ENCODE measurements at places on chromosomes 13 and 19.

DNA sequence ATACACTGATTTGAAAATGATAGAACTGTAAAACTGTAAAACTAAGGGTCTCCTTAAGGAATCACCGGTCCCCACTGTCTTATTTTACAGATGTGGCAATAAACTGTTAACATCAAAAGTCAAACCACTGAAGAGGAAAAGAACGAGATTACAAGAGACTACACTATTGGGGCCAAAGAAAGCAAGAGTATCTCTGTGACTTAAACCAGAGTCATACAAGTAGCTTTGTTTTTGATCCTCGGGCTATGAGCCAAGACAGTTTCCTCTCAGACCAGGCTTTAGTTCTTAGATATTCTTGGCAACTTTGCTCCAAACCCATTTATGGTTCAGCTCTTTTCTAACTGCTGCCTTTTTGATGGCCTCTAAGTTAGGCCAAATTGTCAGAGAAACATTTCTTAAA is 113.8 kb downstream of the TBC1D4 start:
- DNase-seq = no peak

GRCh38 chr19:40055049-40055448 is 982 bp downstream of the ZNF780B start:
- no peak for DNase-seq

DNA sequence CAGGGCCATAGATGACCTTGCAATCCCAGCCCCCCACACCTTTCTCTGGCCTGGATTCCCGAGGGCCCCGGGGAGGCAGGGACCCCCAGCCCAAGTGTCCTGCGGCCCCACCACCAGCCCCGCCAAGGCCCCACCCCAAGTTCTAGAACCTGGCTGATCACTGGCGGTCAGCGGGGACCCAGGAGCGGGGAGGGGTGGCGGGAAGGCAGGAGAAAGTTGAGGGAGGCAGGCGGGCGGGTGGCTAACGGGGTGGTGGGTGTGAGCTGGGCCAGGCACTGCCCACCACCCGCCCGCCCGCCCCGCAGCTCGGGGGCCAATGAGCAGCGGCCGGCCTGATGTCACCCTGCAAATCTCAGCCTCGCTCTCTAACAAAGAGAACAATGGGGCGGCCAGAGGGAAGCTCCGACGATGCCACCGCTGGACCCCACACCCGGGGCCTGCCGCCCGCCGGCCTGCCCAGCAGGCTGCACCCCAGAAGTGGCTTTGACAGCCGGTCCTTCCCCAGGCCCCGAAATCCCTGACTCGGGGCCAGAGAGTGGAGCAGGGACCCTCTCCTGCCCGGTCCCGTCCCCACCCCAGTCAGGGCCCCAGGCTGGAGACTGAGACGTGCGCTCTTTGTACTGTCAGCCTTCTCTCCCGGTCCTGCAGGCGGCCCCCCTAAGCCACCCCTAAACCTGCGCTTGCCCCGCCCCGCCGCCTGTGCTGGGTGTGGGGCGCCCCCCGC is 1.6 kb downstream of the MEX3D start:
- DNase-seq = peak; percentile 35

DNA sequence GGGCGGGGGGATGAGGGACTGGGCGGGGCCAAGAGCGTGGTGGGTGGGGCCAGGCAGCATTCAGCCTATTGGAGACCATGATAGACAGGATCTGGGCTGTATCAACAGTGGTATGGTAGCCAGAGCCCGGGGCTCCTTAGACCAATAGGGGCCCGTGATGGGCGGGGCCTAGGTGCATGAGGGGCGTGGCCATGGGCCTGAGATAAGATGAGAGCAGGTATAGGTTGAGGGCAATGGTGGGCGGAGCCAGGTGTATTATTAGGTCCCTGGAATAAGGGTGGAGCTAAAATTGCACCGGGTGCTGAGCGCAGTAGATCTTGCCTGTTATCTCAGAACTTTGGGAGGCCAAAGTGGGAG is 5.3 kb downstream of the ABCA7 start:
- DNase-seq = no peak

DNA sequence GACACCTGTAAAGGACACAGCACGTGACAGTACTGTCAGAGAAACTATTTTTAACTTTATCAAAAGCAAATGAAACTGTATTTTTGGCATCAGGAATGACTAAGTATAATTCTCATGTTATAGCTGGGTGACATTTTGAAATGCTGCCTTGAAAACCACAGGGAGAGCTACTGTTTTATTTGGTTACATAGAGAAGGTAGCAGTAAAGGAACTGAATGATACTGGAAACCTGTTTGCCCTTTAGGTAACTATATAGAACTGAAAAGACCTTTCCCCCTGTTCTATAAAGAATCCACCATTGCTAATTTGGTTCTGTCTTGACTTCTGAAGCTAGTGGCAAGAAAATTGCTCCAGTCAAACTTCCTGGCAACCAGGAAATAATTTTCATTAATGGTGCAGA is 39.1 kb downstream of the MIPEP start:
- no peak for DNase-seq

- DNase-seq = no peak
Observed at GRCh38 chr19:36573895-36574720, 1.0 kb upstream of the ZNF529 start.

DNA sequence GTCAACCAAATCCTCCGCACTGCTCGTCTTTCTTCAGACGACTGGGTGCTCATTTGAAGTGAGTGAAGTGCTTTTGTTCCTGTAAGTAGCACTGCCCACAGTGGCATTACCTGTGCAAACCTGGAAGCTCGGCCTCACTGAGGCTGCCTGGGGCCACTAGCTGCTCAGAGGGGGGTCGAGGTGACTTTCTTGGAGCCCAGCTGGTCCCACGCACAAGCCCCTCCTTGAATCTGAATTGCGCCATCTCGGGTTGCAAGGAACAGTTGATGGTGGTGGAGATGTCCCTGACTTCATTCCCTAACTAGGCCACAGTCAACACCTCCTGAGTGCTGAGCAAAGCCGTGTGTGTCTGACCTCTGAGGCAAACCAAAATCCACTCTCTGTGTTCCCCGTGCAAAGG is 79.3 kb upstream of the GPR183 start:
- no peak for DNase-seq

DNA sequence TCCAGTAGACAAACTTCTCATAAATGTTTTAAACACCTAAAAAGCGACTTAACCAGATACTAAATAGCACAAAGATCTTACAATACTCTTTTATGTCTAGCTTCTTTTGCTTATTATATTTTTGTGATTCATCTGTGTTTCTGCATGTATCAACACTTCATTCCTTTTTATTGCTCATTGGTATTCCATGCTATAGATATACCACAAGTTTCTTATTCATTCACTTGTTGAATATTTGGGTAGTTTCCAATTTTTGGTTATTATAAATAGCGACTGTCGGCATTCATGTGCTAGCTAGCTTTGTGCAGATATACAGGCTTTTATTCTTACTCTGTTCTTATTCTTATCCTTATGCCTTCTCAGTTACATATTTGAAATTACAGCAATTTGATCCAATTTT is 50.0 kb upstream of the RGCC start:
- DNase-seq = no peak

- DNase-seq = no peak
Observed at GRCh38 chr13:37777676-37778075, 91.9 kb downstream of the TRPC4 start.

DNA sequence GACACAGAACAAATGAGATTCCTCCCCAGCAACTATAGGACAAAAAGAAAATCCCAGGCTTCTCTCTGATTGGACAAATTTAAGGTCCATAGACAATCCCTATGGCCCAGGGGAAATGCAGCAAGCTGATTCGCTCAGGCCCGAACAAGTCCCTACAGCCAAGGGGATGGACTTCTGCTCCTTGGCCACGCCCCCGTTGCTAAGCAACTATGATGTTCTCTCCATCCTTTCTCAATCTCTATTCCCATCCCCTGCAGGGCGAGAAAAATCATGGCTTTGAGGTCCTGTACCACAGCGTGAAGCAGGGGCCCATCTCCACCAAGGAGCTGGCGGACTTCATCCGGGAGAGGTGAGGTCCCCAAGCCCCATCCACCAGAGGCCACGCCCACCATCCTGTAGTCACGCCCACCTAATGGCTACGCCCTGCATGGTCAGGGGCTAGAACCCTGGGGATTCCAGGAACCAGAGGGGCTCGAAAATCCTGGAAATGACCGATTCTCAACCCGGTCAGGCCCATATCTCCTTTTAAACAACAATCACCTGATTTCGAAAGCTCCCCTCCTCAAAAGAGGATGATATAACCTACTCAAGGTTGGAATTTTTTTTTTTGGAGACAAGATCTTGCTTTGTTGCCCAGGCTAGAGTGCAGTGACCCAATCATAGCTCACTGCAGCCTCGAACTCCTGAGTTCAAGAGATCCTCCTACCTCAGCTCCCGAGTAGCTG is 11.4 kb downstream of the FCHO1 start:
- no peak for DNase-seq

GRCh38 chr19:48397263-48398101 is 4.0 kb downstream of the GRIN2D start:
- no peak for DNase-seq

GRCh38 chr19:46639358-46640182 is 3.6 kb upstream of the GNG8 start:
- DNase-seq = no peak

DNA sequence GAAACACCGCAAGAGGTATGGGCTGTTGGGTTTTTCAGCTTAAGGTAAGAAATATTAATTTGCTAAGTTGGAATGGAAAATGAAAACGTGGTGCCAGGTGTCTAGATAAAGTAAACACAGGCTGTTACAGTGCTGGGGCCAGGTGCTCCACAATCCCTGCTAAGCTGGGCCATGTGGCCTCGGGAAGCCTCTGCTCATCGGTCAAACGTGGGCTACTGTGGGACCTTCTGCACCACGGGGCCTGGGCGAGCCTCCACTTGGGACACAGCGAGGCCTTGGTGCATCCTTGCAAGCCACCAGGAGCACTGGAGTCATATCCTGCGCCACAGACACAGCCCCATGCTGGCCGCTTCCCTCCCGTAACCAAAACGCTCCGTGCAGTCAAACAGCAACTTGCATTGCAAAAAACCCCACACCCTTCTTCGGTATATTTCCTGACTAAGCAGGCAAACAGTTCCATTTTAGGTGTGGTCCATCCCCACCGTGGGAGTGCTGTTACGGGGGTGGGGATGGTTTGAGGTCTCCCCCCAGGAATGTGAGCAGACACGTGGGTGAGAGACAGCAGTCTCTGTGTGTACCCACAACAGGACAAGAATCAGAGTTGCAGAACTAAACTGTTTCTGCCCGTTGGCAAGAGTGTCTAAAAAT is 96.3 kb upstream of the SOX1 start:
- DNase-seq = no peak

DNA sequence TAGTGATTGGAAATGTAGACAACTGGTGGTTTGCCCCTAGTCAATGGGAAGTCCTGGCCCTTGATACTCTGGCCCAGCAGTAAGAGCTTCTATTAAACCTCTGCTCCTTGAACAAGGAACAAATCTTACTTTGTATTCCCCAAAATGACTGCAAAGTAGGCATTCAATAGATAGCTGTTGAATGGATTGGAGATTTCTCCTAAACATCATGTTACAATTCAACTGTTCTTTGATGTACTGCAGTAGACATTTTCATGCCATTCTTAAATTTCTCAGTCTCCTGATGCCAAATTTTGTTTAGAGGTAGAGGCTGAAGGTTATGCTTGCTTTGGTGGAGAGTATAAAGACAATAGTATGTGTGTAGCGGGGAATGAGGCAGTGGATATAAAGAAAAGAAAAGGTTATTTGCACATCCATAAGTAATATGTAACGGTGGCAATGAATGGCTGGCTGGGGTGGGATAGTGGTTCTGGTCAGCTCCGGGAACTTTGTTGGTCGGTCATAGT is 12.8 kb downstream of the MIR17HG start:
- no peak for DNase-seq

DNA sequence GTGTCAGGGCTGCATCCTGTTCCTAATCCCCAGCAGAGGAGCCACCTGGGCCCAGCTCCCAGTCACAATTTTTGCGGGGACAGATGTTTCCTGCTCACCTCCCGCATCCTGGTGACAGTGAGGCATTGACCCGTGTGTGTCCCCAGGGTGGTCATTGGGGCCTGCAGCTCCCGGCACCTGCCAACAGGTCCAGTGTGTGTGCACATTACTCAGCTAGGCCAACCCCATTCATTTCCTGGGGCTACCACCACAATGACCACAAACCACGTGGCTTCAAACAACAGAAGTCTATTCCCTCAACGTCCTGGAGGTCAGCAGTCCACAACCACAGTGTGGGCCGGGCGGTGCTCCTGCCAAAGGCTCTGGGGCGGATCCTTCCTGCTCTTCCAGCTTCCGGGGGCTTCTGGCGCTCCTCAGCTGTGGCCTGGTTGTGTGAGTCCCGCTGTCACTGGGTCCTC is 11.9 kb upstream of the F2RL3 start:
- DNase-seq = no peak

DNA sequence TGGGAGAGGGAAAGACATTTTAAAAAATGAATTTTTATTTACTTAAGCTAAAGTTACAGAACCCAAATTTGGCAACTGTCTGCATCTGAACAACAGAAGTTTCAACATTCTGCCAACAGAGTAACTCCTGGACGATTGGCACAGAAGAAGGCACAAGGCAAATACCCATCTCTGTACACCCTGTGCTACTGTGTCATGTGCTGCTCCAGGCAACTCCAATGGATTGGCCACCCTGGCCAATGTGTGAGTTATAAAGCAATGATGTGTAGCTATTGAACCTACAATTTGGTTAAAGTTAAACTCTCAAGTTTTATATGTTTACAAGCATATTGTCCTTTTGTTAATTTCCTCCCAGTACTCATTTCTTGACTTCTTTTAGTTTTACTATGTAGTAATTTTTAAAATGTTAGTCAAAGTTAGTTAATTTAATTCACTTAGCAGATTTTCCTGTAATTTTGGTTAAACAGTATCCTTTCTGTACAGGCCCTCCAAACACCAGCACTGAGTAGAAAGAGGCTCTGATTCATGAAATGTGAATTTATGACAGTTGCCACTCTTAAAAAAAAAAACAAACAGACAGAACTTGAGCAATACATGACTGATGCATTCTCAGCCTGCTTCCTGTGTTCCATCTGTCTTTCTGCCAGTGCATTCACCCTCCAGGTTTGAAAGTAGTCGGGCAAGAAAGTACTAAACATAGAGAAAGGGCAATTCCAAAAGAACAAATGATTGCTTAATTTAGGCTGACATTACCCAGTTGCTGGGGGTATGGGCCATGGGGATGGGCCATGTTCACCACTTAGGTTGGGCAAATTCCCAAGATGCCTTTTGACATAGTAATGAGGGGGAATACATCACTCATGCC is 5.9 kb downstream of the STARD13 start:
- no peak for DNase-seq

- no peak for DNase-seq
Observed at GRCh38 chr13:64591971-64592370, 2638.2 kb downstream of the PCDH9 start.

- DNase-seq = no peak
Observed at GRCh38 chr13:36915896-36916640, 4.0 kb downstream of the SMAD9 start.

DNA sequence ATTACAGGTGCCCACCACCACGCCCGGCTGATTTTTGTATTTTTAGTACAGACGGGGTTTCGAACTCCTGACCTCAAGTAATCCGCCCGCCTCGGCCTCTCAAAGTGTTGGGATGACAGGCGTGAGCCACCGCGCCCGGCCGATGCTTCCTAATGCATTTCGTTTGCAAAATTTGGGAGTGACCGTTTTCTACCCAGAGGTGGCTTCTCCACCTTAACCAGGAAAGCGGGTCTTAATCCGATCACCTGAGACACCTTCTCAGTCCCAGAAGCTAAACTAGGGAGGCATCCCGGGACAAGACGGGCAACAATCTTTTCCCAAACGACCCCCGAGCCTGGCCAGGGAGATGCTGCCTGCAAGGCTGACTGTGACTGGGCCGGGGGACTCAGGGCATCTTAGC is 14.8 kb upstream of the MATK start:
- DNase-seq = no peak

- DNase-seq = no peak
Observed at GRCh38 chr19:28405346-28405742, 807.6 kb downstream of the UQCRFS1 start.
